ENCODE measurements at places on chromosomes 4 and X. TPM values are rescaled to one million over a fixed set of nuclear protein-coding genes. Genes with fewer than 3 reads are reported as not detected.

The ATP1B4 gene
- total RNA-seq, result 0.11 TPM

The GLUD2 gene
- 5.6 TPM for total RNA-seq

The CSTF2 gene
- 16.7 TPM for total RNA-seq

The FATE1 gene
- not detected for total RNA-seq

The PRDM5 gene
- 53.0 TPM for total RNA-seq

The FGF13 gene
- total RNA-seq, result 129 TPM

The PPP1R3F gene
- 13.4 TPM for total RNA-seq

The RNF4 gene
- total RNA-seq, result 41.0 TPM

- H3K27ac ChIP-seq, result no peak overlapping the region
- no peak for DNase-seq
- H3K27me3 ChIP-seq, result no peaks in the 10 kb centered on the region
- H3K4me1 ChIP-seq, result no peaks in the 10 kb centered on the region
Observed at GRCh38 chrX:152819732-152820131, 10.8 kb downstream of the CETN2 start.

GRCh38 chr4:108166441-108167315 lies 2.1 kb downstream of the LEF1 start:
- H3K36me3 ChIP-seq, result no peaks in the 10 kb centered on the region
- H3K27ac ChIP-seq, result peak overlapping the region; percentile 74
- H3K27me3 ChIP-seq, result peaks cover 76% of the 10 kb centered on the region
- H3K4me3 ChIP-seq, result peak overlapping the region; percentile 71
- H3K4me1 ChIP-seq, result peaks cover 33% of the 10 kb centered on the region
- DNase-seq, result peak; percentile 48

GRCh38 chr4:6960628-6961412 lies 51.2 kb downstream of the TBC1D14 start:
- H3K27me3 ChIP-seq, result no peaks in the 10 kb centered on the region
- H3K4me1 ChIP-seq, result peaks cover 49% of the 10 kb centered on the region
- H3K36me3 ChIP-seq, result peaks cover 3% of the 10 kb centered on the region

DNA sequence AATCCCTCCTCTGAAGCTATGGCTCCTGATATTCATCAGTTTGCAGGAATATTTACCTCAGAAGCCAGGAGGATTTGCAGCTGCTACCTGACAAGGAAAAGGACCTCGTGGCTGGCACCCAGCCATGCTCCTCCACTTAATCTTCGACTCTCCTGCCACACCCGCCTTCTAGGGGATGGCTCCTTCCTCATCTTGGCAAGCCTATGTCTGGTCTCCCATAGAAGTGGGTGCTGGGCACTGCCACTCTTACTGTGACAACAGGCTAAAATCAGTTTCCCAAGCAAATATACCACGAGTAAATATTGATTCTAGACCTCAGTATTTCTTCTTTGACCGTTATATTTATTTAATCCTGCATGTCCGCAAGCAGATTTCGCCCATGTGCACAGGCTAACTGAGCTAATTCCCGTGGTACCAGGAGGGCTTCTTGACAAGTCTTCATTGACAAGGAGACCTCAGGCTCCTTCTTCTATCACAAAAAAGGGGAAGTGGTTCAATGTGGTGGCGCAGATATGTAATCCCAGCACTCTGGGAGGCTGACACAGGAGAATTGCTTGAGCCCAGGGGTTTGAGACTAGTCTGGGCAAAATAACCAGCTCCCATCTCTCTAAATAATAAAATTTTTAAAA lies 52.6 kb upstream of the DCTD start:
- H3K4me3 ChIP-seq, result no peak overlapping the region
- no peak overlapping the region for H3K27ac ChIP-seq
- H3K4me1 ChIP-seq, result no peaks in the 10 kb centered on the region
- H3K36me3 ChIP-seq, result no peaks in the 10 kb centered on the region
- DNase-seq, result no peak
- no peaks in the 10 kb centered on the region for H3K27me3 ChIP-seq

DNA sequence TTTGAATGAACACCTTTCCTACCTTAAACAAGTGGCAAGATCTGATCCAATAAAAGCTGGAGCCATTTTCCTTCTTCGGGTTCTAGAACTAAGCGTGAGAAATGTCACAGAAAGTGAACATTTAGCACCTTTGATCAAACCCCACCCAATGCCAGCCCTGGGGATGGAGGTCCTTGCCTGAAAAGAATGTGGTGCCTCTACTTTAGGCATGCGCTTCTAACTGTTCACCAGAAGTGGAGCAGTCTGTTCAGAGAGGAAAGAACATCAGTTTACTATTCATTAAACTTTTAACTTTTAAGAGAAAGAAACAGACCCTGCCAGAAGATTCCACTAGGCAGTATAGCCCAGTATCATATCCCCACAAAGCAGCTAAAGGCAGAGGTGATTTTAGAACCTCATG lies 75.9 kb downstream of the INTS12 start:
- H3K27me3 ChIP-seq, result no peaks in the 10 kb centered on the region
- H3K4me1 ChIP-seq, result no peaks in the 10 kb centered on the region
- no peak overlapping the region for H3K27ac ChIP-seq
- H3K4me3 ChIP-seq, result no peak overlapping the region

GRCh38 chr4:52714597-52715254 lies 36.5 kb downstream of the ERVMER34-1 start:
- no peak overlapping the region for H3K4me3 ChIP-seq
- no peak overlapping the region for H3K27ac ChIP-seq
- H3K36me3 ChIP-seq, result peaks cover 2% of the 10 kb centered on the region
- H3K27me3 ChIP-seq, result no peaks in the 10 kb centered on the region
- peaks cover 13% of the 10 kb centered on the region for H3K4me1 ChIP-seq

DNA sequence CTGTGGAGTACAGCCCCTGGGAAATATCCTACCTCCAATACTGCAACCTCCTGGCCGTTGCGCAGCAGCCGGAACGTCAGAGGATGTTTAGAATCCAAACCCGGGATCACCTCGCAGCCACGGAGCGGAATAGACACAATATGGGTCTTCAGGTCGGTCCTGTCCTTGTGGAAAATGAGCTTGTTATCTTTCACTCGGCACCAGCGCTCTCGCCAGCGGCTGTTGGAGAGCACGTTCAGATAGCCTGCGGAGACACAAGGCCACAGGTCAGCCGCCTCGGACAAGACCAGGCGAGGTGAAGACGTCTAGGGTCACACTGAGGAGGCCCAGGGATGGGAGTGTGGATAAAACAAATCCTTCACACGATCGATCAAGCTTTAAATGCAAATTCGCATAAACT lies 139.3 kb downstream of the AFAP1 start:
- no peaks in the 10 kb centered on the region for H3K27me3 ChIP-seq
- peaks cover 46% of the 10 kb centered on the region for H3K36me3 ChIP-seq
- no peak for DNase-seq
- H3K4me1 ChIP-seq, result peaks cover 21% of the 10 kb centered on the region

DNA sequence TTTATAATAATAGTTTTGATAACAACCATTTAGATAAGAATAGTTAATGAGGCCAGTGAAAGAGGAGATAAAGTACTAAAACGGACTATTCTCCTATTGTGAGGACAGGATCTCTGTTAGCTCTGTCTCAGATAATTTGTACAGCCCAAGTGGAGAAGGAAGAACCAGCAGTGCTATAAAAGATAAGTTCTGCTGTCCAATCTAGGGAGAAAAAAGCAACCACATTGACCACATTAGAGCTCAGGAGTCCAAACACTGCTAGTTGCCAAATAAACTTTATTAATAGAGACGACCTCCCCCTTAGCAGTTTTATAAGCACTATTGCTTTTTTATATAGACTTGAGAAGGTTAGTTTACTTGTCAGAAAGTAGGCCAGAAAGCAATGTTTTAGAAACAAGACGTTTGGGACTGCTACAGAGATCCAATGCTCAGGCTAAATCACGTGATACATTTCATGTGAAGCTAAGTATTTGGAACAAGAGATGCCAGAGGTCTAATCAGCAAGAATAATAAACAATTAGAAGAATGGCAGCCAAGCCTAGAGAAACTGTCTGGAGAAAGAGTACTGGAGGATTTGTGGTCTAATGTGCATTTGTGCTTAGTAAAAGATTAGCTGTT lies 15.9 kb downstream of the IL15 start:
- H3K4me3 ChIP-seq, result no peak overlapping the region
- no peaks in the 10 kb centered on the region for H3K27me3 ChIP-seq
- no peaks in the 10 kb centered on the region for H3K36me3 ChIP-seq
- no peaks in the 10 kb centered on the region for H3K4me1 ChIP-seq
- no peak overlapping the region for H3K27ac ChIP-seq

DNA sequence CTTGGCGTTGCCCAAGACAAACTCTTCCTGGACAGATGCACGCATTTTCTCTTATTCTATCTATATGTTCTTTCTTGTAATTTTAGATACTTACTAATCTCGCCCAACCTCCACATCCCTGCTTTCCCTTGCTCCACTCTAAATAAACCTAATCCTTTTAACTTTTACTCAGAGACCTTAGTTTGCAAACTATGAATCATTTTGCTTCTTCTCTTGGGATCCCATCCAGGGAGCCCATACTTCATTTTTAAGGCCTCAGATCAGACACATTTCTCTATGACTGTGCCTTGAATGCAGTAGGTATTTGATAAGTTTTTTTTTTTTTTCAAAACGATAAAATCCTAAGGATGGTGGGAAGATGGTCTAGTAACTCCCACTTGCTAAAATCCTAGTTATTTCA lies 353.8 kb upstream of the HAND2 start:
- no peaks in the 10 kb centered on the region for H3K36me3 ChIP-seq
- DNase-seq, result no peak
- H3K4me1 ChIP-seq, result no peaks in the 10 kb centered on the region
- H3K27me3 ChIP-seq, result no peaks in the 10 kb centered on the region

DNA sequence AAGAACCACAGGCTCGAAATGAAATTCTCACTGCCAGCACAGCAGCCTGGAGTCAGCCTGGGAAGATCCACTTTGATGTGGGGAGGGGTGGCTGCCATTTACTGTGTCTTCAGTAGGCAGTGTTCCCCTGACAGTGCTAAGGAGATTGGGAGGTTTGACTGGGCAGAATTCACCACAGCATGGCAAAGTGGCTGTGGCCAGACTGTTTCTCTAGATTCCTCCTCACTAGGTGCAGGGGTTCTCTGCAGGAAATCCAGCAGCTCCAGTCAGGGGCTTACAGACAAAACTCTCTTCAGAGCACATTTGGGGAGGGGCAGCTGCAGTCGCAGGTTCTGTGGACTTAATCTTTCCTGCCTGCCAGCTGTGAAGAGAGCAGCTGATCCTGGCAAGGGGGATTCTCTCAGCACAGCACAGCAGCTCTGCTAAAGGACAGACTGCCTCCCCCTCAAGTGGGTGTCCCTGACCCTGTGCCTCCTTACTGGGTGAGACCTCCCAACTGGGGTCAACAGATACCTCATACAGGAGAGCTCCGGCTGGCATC lies 1174.0 kb downstream of the RAPGEF2 start:
- H3K36me3 ChIP-seq, result no peaks in the 10 kb centered on the region
- no peak for DNase-seq
- no peak overlapping the region for H3K4me3 ChIP-seq
- H3K27me3 ChIP-seq, result no peaks in the 10 kb centered on the region

- no peak overlapping the region for H3K27ac ChIP-seq
- H3K4me1 ChIP-seq, result no peaks in the 10 kb centered on the region
- no peaks in the 10 kb centered on the region for H3K36me3 ChIP-seq
- no peaks in the 10 kb centered on the region for H3K27me3 ChIP-seq
- DNase-seq, result no peak
- H3K4me3 ChIP-seq, result no peak overlapping the region
Observed at GRCh38 chr4:86058621-86059020, 301.2 kb downstream of the MAPK10 start.

DNA sequence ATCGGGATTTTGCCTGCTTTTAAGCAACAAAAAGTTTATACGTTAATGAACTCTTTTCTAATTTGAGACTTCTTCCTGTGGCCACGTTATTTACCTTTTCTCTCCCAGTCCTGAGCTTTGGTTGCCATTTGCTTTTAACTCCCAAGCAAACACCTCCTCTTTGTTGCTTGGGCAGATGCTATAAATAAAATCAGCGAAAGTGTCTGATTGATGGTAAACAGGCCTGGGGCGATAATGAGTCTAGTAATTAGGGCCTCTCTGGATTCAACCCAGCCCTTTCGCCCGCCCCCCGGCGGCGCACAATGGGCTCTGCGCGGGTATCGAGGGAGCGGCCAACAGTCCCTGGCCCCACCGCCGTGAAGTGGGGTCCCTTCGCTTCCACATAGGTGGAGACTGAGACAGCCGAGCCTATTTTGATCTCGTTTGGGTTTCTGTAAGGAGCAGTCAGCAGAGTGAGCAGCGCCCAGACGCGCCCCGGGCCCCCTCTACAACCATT lies 790 bp downstream of the CLGN start:
- no peaks in the 10 kb centered on the region for H3K36me3 ChIP-seq
- peak overlapping the region; percentile 80 for H3K27ac ChIP-seq
